CD4-positive, alpha-beta T cell treated with Interferon gamma for 1 hour (primary cell): ENCODE measurements at places on chromosomes 12 and 14.

DNA sequence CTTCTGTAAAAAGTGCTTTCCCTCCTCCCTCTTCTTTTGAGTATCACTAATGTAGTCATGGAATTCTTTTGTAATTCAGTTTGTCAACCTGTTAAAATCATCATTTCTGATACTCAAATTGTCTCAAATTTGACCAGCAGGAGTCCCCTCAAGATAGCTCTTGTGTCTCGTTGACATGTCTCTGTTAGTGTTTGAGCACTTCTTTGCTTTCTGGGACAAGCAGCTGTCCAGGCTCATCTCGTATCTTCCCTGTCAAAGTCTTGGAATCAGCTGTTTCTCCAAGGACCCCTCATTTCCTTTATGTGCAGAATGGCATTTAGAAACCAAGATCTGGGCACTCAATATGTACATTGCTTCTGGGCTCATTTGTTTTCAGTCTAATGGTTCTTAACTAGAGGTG is 10.7 kb downstream of the CIPC start:
- DNase-seq: no peak

DNA sequence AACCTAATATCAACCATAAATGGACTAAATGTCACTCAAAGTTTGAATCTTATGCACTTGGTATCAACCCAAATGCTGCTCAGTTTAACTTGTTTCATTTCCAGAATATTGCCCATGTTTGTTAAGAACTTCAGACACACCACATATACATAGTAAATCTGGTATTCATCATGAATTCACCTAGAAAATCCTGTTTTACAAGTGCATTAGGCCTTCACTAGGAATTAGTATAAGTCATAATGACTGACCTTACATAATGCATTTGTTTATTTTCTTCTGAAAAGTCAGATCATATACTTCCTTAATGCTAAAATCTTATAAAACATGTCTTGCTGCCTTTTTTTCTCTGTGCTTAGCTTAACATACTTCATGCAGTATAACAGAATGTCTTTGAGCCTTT is 66.1 kb downstream of the ABCD2 start:
- DNase-seq: no peak

- no peak for DNase-seq
Measured at GRCh38 chr12:130342442-130342841, 4.8 kb downstream of the PIWIL1 start.

DNA sequence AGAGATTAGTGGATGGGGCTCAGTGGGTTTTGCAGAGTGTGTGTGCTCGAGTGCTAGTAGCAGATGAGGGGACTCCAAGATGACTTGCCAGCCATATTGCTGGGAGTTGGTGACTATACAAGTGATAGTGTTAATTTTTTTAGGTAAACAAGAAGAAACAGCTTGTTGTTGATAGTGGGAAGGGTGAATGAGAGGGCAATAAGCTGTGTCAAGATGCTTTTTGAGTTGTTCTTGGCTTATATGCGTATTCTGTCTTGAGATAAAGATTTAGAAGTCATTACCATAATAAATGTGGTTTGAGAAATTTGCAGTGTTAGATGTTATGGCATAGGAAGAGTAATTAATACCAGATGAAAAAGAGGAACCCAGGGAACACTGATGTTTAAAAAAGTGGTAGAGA is 75.3 kb downstream of the RCOR1 start:
- no peak for DNase-seq

DNA sequence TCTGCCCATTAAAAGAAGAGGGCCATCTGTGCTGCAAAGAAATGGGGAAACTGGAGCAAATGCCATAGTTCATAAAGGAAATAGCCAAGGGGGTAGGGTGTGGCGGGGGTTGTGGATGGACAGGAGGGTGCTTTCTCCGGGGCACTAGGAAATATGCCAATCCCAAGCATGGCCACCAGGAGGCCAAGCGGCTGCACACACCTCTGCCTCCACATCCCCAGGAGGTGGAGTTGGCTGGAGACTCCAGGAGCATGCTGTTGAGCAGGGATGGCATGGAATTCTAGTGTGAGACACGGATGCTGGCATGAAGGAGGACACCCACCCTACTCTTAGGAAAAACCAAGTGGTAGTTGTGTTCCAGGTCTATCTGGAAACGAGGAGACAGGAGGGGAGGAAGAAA is 25.2 kb downstream of the NID2 start:
- DNase-seq: peak; percentile 9

- no peak for DNase-seq
Measured at GRCh38 chr14:92397150-92397952, 74.4 kb downstream of the SLC24A4 start.

DNA sequence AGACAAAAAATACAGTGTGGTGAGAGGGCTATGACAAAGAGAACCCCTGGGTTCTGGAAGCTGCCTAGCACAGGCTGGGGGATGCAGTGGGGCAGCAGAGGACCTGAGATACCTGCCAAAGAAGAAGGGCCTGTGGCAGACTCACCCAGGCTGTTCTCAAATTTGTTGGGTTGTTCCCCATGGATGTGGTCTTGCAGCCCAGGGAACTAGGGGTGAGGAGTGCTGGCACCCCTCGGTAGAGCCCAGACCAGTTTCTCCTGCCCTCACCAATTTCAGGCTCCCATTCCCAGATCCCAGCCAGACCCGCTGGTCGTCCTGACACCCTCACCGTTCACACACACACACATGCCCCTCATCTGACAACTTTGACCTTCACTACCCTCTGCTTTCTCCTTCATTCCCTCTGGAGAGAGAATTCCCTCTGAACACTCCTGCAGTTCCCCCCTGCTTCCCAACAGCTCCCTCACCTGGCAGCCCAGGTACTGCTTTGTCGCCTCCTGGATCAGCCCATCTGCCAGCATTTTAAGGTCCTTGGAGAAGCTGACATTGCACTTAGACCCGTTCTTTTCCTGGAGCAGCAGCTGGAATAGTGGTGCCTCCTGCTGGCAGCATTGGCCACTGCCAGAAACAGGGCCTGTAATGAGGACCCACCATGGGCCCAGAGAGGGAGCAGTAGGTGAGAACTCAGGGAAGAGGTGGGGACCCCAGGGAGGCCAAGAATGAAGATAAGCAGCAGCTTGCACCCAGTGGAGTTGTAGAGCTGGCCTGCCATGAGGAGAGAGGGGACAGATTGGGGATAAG is 5.9 kb upstream of the GDF11 start:
- peak; percentile 54 for DNase-seq

GRCh38 chr14:94631536-94632304 is 19.5 kb downstream of the SERPINA3 start:
- no peak for DNase-seq

- no peak for DNase-seq
Measured at GRCh38 chr14:100400115-100400514, 77.0 kb downstream of the SLC25A47 start.
